ENCODE measurements at places on chromosomes 7 and 10. TPM values are rescaled to one million over a fixed set of nuclear protein-coding genes. Genes with fewer than 3 reads are reported as not detected.

Gene TAC1
- total RNA-seq: not detected

- DNase-seq: peak; percentile 14
Measured at GRCh38 chr10:43233601-43234430, 33.0 kb downstream of the RASGEF1A start.

GRCh38 chr10:128062881-128063563 is 63.2 kb downstream of the MKI67 start:
- peak; percentile 49 for DNase-seq

DNA sequence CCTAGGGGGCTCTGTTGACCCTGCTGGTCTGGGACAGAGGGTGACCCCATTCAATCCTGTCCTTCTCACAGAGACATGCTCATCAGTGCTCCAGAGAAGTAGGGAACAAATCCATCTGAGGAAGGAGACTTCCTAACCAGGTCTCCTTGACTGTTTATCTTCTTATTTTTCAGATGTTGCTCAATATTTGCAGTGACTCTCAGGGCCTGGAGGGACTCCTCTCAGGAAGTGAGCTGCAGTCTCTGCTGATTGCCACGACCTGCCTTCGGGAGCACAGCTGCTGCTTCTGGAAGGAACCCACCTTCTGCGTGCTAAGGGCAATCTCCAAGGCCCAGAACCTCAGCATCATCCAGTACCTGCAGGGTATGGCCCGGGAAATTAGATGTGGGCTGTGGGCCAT is 41.0 kb downstream of the WDFY4 start:
- peak; percentile 40 for DNase-seq

DNA sequence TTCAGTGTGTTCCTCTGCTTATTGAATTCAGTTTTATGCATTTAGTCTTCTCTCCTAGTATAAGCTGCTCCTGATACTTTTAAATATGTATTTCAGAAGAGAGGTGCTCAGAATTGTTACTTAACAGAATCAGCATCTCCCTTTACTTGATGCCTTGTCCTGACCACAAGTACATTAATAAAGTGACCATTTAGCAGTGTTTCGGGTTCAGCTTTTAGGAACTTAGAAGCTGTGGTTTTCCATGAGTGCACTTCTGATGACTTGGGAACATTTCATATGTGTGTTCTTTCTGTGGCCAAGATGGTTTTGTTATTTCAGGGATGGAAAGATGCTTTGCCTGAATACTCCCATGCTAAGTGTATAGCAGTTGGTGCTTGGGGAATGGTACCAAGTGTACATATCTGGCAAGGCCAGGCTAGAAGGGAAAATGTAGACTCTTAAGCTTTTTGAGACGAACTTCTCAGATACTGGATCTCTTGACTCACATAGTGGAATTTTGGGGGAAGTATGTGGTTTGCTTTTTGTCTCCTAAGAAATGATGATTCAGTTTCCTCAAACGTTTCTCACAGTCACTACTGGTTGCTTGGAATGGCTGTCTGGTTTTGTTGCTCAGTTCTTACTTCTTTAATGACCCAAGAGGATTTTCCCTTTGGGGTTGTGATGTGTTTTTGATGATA is 17.2 kb downstream of the SGPL1 start:
- no peak for DNase-seq

DNA sequence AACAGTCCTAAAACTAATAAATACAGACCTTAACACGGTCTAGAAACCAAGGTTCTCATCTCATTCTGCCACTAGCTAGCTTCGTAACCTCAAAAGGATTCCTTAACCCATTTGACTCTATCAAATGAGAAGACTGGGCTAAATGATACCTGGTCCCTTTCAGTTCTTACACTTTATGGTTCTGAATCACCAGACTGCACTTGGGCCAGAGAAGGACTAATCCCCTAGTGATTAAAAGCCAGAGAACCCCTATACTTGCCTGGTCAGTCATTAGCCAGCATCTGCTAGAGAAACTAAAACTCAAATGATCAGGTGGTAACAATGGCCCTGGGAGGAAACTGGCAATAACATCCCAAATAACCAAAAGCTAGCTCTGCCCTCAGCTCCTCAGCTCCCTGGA is 16.8 kb downstream of the TMEM243 start:
- DNase-seq: no peak

DNA sequence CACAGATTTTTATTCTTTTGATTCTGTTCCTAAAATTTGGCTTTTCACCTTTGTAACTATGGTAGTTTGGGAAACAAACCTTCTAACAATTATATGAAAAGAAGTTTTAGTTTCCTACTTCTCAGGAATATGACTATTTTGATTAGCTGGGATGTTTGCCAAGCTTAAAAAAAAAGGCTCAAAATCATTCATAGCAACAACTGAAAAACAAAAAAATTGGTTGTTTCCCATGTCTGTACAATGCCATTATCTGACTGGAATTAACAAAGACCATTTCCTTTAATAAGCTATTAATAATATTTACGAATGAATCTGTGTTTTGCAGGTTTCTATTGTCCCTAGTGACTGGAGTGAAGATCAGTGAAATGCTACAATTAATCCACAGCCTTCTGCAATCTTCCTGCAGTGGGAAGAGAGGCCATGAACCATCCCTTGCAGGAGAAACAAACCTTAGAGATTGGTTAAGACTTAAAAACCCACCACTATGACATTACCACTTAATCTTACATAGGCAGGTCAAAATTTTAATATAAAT is 4.2 kb downstream of the PURB start:
- DNase-seq: no peak

GRCh38 chr7:73671322-73671661 is 3.7 kb downstream of the VPS37D start:
- DNase-seq: no peak

- DNase-seq: no peak
Measured at GRCh38 chr7:90007001-90007654, 147.1 kb upstream of the STEAP1 start.
